ENCODE measurements at places on chromosomes 3 and 15.

- DNase-seq = no peak
These were observed 18.8 kb downstream of the MECOM start for GRCh38 chr3:169644750-169645149.

DNA sequence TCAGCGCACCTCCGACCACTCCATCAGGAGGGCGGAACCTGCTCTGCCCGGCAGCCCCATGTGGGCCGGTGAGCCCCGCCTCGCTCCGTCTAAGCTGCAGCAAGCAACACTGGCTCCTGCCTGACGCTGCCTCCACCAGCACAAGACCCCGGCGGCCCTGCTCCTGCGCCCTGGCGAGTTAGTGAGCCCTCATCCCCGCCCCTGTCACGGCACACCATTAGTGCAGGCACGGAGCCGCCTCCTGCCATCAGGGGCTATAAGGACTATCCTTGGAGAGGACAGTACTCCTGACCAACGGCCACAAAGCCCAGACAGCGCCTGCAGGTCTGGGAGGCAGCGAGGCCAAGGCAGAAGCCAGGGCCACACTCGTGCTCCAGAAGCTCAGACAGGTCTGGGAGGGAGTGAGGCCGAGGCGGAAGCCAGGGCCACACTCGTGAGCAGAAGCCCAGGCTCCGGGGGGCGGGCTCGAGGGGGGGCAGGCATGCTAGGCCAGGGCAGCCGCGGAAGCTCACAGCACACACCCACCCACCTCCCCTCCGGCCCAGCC lies 39.4 kb downstream of the TNK2 start:
- no peak for DNase-seq

DNA sequence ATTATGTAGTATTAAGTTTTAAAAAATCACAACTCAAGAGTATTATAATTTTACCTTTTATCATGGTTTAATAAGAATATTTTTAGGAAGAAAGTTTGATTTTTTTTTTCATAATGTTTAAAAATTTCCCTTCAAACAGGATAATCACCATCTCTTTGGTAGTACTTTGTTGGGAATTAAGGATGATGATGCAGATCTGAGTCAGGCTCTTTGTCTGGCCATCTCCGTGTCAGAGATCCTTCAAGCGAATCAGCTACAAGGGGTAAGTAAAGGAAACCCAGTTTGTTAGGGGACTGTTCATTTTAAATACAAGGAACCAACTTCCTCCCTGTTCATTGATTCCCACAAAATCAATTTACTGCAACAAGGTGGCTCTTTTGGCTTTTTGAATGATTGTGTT lies 36.8 kb upstream of the NIT2 start:
- DNase-seq = no peak

GRCh38 chr3:108062051-108062450 lies 28.8 kb downstream of the CD47 start:
- no peak for DNase-seq

DNA sequence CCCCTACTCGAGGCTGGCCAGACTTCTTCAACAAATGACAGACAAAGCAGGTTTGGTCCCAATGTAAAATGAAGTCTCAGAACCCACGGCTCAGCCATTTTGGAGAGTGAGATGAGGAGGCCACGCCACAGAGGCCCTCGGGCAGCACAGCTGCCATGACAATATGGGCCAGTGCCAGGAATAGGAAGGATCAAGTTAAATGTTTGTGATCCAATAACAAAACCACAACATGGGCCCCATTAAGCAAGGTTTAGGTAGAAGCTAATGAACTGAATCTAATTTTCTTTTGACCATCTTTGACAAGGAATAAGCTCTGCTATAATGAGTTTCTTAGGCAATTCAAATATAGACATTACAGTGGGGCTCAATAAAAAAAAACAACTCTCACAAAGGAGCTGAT lies 52.6 kb downstream of the RFTN1 start:
- DNase-seq = no peak

- DNase-seq = no peak
These were observed 69.8 kb upstream of the PROK2 start for GRCh38 chr3:71854706-71855105.

GRCh38 chr15:42373274-42373673 lies 14.0 kb downstream of the CAPN3 start:
- no peak for DNase-seq

- DNase-seq = no peak
These were observed 8.3 kb upstream of the CPNE9 start for GRCh38 chr3:9695345-9695744.

DNA sequence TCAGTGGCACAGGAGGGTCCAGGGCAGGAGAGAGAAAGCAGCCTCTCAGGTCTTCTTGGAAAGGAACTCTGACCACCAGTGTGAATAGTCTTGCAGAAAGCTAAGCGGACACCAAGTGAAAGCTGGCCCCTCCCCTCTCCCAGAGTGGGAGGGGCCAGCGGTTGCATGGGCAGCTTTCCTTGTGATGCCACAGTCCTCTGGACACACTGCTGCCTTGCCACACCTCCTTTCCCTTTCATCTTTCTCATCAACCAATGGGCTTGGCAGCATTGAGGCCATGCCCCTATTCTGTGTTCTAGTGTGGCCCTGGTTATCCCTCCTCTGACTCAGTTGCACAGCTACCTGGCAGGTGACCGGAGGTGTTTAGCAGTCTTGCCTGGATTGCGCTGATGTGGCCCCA lies 49.7 kb upstream of the GOLGA6B start:
- DNase-seq = no peak

- DNase-seq = no peak
These were observed 21.4 kb downstream of the RAD54L2 start for GRCh38 chr3:51559961-51560360.

GRCh38 chr3:54264050-54264449 lies 141.7 kb downstream of the CACNA2D3 start:
- DNase-seq = no peak

GRCh38 chr3:41405466-41405865 lies 206.2 kb downstream of the CTNNB1 start:
- no peak for DNase-seq

DNA sequence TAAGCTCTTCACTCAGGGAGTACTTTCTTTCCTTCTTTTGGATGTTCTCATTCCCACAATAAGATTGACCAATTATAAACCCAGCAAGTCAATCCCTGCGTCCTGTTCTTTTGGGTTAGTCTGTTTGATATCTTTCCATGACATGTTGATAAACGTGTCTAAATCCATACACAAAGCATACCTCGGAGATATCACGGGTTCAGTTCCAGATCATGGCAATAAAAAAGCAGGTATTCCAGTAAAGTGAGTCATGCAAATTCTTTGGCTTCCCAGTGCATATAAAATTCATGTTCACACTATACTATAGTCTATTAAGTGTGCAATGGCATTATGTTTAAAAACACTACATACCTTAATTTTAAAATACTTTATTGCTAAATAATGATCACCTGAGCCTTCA lies 667.7 kb downstream of the MAGI1 start:
- no peak for DNase-seq

GRCh38 chr3:67083277-67083676 lies 85.2 kb downstream of the KBTBD8 start:
- peak; percentile 43 for DNase-seq

DNA sequence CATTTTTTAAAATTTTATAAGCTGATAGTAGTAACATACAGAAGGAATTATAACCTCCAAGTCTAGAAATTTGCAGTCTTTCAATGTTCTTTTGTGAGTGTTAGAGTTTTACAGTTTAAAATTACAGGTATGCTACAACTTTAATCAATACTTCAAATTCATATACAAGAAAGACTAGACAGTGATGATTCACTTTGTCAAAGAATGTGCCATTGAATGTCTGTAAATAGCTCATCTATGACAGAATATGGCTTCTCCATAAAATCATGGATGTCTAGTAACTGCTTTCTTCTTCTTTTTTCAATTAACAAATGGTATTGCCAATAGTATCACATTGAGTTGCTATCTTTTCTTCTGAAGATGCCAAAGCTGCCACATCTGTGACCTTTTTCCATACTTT lies 4.1 kb upstream of the TSC22D2 start:
- no peak for DNase-seq

DNA sequence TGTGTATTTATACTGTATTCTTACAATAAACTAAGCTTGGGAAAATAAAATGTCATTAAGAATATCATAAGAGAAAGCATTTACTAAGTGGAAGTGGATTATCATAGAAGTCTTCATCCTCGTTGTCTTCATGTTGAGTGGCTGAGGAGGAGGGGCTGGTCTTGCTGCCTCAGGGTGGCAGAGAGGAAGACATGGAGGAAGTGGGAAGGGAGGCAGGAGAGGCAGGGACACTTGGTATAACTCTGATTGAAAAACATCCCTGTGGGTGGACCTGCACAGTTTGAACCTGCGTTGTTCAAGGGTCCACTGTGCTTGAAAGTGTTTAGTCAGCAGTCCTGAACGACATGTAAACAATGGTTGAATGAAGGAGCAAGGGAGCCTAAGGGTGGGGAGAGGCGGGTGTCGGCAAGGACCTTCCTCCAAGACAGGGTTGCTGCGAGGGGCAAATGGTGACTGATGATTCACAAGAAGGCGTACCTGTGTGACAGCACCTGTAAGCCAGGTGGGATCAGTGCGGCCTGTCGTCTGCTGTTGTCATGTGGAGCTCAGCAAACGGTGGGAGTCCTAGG lies 103.8 kb upstream of the KLF13 start:
- no peak for DNase-seq

- DNase-seq = no peak
These were observed 125.4 kb downstream of the FMN1 start for GRCh38 chr15:33069161-33069560.

- no peak for DNase-seq
These were observed 117.4 kb downstream of the IL12A start for GRCh38 chr3:160105907-160106584.

- DNase-seq = no peak
These were observed 7.2 kb upstream of the MAP4 start for GRCh38 chr3:48023377-48023776.

- no peak for DNase-seq
These were observed 7.9 kb downstream of the ACAA1 start for GRCh38 chr3:38129058-38129457.

DNA sequence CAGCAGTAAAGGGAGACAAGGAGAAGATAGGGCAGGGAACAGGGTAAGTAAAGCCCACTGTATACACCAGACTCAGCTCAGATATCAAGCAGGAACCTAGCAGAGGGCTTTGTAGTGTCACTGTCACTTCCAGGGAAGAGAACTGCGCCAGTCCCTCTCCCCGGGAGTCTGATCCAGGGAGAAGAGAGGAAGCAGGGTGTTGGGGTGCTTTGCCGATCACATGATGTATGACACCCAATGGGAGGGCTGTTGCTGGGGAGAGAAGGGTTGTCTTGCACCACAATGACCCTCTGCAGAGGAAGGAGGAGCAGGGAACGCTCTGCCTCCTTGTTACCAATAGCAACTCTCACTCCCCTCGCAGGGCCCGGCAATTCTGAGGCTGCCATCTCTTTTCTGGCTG lies 147.2 kb upstream of the SLC2A2 start:
- DNase-seq = no peak

DNA sequence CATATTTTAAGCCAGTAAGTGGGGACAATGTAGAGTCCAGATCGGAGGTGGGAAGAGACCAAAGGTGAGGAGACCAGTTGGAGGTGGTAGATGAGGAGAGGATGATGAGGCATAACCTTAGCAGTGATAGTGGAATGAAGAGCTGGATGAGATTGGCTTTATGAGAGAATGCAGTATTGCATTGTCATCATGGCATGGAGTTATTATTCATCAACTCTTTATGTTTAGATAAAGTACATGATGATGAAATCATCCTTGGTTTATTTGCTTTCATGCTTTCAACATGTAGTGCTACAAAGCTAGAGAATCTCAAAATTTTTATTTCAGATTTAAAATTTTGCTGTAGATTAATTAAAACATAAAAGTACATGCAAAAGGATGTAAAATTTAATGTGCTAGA lies 64.0 kb downstream of the PPM1L start:
- no peak for DNase-seq

GRCh38 chr3:156691920-156692319 lies 17.5 kb downstream of the TIPARP start:
- peak; percentile 55 for DNase-seq

- no peak for DNase-seq
These were observed 69.8 kb downstream of the CPN2 start for GRCh38 chr3:194281306-194281705.

DNA sequence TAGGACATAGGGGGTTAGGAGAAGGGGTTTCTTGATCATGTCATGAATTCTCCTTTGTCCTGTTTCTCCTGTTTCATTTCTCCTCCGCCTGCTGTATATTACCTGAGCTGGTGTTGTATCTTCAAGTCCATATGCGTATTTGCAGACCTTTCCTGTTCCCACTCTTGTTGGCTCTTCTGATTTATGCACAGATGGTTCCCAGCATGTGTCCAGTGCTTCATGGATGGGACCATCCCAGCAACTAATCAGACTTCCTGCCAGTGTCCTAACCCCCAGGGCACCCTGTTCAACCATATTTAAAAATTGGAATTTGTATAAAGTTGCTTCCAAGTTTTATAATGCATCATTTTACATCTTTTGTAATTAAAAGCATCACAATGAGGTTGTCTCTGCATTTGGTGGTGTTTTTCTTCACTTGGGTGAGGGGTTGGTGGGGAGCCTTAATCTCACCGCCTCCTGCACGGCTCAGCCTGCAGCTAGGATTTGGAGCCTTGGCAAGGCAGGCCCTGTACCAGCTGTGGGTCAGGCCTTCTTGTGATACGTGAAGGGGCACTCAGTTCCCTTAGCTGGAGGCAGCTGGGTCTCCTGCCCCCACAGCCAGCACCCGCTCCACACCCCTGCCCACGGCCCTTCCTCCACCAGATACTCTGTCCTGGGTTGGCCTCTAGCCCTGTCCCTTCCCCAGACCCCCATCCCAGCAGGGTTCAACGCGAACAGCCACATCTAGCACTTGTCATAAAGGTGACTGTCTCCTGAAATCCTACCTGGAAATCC lies 72.0 kb upstream of the BLM start:
- no peak for DNase-seq

GRCh38 chr15:93515256-93516051 lies 426.4 kb upstream of the RGMA start:
- DNase-seq = no peak

DNA sequence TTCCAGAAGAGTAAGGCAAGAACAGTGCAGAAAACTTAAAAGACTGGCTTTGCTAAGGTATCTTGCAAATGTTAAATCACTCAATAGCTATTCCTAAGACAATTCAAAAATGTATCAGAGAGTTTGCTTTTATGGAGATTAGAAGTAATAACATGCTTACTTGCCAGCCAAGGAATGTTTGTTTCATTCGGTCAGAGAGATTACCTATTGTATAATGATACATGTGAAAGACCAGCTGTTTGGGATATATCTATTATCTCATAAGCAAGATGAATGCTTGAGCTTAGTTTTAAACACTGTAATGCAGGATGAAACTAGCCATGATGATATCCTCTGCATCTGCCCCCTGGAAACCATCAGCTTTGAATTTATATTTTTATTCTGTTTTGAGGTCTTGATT lies 70.7 kb downstream of the MAP2K5 start:
- DNase-seq = no peak

GRCh38 chr3:69226071-69226470 lies 103.7 kb upstream of the LMOD3 start:
- no peak for DNase-seq

- DNase-seq = no peak
These were observed 21.9 kb downstream of the NRROS start for GRCh38 chr3:196661400-196661799.
